Activated CD8-positive, alpha-beta memory T cell treated with anti-CD3 and anti-CD28 coated beads for 1 hour (primary cell): ENCODE measurements at places on chromosomes 5 and 9.

DNA sequence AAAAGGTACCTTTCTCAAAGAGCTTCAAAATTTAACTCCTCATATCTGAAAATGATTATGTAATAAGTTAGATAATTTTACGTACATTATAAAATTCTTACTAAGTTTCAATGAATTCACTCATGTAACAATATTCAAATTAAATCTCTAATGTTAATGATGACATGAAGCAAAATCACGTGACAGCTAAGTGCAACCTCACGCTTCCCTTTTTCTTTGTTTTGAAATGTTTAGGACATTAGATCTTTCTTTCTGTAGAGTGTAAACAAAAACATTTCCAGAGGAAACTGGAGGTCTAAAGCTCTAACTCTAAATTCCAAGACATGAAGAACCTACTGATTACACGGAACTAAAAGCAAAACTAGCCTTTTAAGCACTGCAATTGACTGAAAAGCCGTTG lies 227.3 kb upstream of the TBCA start:
- no peak for DNase-seq

- DNase-seq, result no peak
These were observed 17.8 kb downstream of the C9orf85 start for GRCh38 chr9:71929223-71929622.

GRCh38 chr5:77863181-77863580 lies 87.0 kb upstream of the TBCA start:
- DNase-seq, result no peak

DNA sequence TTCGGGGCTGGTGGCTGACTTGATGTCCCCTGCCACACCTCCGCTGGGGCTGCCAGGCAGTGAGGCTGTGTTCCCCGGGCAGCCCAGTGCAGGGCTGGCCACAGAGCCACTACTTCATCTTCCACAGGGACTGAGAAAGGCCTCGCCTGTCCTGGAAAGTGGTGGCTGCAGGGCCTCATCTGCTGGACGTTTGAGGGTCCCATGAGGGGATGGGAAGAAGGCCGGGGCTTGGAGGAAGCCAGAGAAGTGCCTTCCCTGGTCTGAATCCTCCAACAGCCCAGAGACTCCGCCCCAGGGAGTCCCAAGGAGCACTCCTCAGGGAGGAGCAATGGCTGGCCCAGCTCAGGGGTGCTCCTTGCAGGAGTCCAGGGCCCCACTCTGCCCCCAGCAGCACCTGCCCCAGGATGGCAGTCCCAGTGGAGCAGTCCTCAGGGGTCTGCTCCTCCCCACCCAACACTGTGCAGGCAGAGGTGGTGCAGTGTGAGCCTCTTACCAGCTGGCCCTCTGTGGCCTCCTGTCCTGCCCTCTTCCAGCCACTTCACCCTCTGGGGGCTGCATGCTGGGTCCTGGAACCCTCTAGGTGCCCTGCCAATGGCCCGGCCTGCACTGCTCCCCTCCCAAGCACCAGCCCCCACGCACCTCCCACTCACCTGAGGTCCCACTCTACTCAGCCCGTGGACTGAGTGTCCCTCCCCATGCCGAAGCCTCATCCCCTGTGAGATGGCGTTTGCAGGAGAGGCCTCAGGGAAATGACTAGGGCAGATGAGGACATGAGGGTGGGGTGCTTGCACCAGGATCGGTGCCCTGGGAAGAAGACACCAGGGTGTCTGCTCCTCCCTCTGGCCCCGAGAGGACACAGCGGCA lies 47.3 kb upstream of the COL5A1 start:
- no peak for DNase-seq
